ENCODE measurements at places on chromosomes 16 and 17.
A peak's percentile ranks its signal among the peaks of the same experiment; 100 is the strongest.

GRCh38 chr16:14202697-14203096 is 131.6 kb downstream of the MRTFB start:
- DNase-seq: peak; percentile 25

DNA sequence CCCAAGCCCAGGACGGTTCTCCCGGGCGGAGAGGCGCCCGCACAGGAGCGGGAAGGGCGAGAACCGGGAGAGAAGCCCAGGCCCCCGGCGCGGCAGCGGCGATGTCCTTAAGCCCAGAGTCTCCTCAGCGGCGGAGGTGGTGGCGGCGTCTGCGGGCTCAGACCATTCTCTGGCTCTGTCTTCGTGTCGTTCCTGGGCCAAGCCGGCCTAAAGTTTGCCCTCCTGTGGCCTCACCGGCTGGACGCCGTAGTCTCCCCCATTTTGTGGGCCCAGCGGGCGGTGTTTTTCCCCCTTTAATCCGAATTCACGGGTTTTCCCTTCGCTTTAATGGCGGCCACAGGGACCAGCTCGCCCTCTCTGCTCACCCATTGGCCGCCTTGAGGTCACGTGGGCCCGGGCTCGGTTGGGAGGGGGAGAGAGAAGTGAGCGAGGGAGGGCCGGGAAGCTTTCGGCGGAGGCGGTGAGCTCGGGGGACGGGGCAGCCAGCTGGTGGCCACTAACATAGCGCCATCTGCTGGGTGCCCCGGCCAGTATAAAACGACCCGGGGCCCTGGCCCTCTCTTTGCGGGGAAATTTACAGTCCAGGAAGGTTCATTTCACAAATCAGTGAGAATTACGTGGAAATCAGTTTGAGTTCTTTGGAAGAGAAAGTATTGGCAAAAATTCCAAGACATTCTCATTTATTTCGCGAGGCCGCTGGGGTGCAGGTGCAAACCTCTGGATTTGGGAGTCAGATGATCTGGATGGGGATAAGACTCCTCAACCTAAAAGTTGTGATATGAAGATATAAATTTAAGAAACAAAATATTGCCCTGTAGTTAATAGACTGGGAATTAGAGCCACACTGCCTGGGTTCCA is 762 bp upstream of the MED13 start:
- peak; percentile 98 for DNase-seq

GRCh38 chr17:82051776-82052637 is at the start of the genes GPS1 and RFNG:
Gene GPS1 (plus strand): TSS chr17:82051898. CDS start chr17:82051932, 34 bp downstream.
Gene RFNG (minus strand): TSS chr17:82051811. CDS start chr17:82051766, 45 bp downstream.
- DNase-seq: peak; percentile 63

DNA sequence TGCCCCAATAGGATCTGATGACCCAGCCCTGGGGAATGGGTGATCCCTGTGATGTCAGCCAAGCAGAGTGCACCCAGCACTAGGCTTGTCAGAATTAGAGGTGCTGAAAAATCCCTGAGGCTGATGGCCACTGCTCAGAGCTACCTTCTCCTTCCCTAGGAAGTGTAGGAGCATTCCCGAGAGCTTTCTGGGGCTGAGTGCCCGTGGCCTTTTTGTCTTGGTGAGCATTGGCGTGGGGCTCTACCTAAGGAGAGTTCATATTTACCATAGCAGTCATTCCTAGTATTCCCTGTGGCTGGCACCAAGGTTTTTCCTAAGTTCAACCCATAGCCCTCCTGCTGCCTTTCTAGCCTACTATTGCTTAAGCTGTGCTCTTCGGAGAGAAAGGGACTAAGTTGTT is 22.6 kb upstream of the ARHGAP23 start:
- DNase-seq: no peak
